NCI-H69 (cell line): ENCODE measurements at places on chromosomes 4 and X.

DNA sequence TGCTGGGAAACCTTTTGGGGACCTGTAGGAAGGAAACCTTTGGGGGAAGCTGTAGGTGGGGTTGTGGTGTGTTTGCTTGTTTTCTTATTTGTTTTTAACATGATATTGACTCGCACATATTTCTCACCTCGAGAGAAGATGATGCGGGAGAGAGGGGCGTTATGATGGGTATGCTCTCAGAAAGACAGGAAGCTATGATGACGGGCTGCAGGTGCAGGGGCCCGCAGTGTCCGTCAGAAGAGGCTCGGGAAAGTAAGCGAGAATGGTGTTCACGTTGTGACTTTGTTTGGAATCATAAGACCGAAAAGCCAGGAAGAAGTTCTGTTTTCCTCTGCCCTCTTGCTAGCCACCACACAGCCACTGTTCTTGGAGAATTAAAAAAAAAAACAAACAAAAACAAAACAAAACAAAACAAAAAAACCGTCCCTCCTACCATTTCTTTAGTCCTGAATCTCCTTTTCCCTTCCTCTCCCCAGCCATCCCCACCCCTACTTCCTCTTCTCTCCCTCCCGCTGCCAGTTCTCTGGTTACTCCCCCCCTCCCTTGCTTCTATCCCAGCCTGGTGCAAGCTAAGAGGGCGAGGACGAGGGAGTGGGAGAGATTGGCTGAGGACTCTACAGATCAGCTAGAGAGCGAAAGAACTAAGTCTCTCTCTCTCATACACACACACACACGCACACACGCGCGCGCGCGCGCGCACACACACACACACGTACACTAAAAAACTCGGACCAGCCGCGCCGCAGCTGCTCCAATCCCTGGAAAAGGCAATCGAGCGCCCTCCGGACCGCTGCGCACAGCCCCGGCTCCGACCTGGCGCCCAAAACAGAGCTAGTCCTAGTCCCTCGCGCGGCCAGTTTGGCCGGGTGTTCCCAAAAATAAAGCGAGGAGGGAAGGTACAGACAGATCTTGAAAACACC lies at the start of gene BMP3:
BMP3 (plus strand) TSS at position 648 of the 920 bp plus-strand sequence. CDS start 577 bp downstream, outside the sequence.
- peak; percentile 75 for DNase-seq

- no peak for DNase-seq
These were observed 356.5 kb downstream of the CBLL2 start for GRCh38 chrX:22629105-22629725.

DNA sequence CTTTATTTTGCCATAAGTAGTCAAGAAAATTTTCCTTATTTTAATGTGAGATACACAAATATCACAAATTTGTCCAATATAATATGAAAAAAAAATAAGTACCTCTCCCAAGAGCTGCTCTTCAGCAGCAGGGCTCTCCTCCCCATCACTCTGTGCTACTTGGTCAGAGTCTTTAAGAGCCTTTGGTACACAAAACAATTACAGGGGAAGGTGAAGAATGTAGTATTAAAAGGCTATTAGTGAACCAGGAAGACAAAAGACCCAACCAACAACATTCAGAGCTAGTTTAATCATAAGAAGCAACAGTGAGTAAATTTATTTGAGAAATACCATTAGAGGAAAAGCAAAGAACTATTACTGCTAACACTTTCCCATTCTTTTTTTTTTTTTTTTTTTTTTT lies 29.4 kb downstream of the SEC31A start:
- no peak for DNase-seq

DNA sequence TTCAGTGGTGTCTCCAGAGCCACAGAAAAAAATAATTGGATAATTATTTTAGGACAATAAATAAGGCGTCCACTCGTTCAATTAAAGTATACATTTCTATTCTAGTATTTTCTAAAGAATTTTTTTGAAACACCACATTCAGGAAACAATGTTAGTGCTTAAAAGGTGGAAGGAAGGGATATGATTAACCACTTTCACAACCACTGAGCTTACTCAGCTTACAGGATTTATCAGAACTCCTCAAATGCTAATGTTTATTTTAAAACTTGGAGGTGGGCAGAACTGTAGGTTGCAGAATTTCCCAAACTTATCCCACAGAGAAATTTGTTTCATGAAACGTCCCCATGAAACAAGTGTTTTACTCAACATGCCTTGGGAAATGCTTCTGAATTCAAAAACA lies 54.3 kb upstream of the MAGEB2 start:
- no peak for DNase-seq

DNA sequence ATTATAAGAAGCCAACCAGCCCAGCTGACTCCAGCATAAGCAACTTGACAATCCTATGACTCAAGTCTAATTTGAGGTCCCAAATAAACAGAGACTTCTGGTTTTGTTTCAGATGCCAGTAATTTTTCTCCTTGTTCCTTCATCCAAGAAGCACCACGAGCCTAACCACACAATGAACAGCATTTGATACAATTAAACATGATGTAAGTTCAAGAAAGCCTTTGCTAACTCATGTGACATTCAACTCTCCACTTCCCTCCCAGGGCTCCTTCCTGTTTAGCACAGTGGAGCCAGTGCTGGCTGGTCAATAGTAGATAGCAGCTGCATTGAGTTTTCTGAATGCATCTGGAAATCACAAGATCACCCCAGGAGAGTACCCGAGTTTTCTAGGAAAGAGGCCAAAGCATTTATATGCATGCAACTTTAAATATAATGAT lies 206.3 kb downstream of the ARHGAP24 start:
- DNase-seq: peak; percentile 1

DNA sequence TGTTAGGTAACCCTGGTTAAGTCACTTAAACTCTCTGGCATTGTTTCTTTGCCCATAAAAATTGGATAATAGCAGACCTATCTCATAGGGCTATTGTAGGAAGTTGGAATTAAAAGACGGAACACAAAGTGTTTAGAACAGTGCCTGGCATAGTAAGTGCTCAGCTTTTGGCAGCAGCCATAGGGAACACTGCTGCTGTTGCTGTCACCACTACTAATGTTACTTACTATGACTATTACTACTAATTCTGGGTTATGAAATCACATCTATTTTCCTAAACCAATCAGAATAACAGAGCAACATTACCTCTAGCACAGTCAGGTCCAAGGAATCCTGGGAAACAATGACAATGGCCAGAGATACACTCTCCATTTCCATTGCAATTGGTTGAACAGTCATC lies 300.0 kb downstream of the SH2D1A start:
- no peak for DNase-seq

- no peak for DNase-seq
These were observed 32.1 kb downstream of the F11 start for GRCh38 chr4:186298031-186298647.

GRCh38 chrX:43741843-43742573 lies 85.9 kb downstream of the MAOA start:
- no peak for DNase-seq

DNA sequence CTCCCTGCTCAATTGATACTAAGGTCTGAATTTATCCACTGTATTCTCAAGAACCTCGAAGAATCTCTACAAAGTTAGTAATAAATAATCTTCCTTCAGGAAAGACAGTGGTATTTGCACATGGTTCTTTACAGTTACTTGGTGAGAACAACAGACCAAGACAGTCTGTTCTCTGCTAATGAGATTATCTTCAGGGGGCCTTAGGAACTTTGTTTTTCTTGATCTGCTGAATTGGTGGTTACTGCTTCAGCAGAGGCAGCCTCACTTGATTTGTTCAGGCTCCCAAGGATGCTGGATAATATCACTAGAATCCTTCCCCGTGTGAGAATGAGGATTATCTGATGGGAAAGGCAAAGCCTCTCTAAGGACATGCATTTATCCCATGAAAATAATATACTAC lies 64.8 kb downstream of the CBR4 start:
- no peak for DNase-seq

GRCh38 chr4:8710946-8711345 lies 118.4 kb downstream of the CPZ start:
- no peak for DNase-seq

- DNase-seq: no peak
These were observed 53.8 kb downstream of the ARHGAP6 start for GRCh38 chrX:11611965-11612364.

- DNase-seq: peak; percentile 41
These were observed 697 bp downstream of the ZNF280C start for GRCh38 chrX:130267956-130268448.

GRCh38 chr4:5460106-5460801 lies 248.1 kb downstream of the EVC2 start:
- DNase-seq: peak; percentile 11

- DNase-seq: no peak
These were observed 1038.0 kb downstream of the PCDH19 start for GRCh38 chrX:99371976-99372595.

GRCh38 chrX:131907488-131908314 lies 115.4 kb upstream of the STK26 start:
- no peak for DNase-seq

DNA sequence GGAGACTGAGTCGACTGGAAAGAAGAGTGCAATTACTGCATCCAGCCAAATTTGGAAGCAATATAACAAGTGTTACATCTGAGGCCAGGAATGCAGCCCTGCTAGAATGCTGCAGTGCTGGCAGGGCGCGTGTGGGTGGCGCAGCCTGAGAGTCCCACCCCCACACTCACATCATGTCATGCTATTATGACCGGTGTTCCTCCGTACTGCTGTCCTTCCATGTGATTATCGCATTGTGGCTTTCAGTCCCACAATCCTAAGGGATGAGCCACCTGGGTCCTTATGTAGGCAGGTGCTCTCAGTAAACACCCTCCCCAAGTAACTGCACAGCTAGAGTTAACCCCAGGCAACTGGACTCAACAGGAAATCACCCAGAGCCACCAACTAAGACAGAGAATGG lies 122.6 kb upstream of the CPEB2 start:
- DNase-seq: peak; percentile 91

GRCh38 chr4:141121768-141122454 lies 11.4 kb downstream of the RNF150 start:
- DNase-seq: peak; percentile 5

- no peak for DNase-seq
These were observed 308.2 kb downstream of the FRMPD4 start for GRCh38 chrX:12446342-12447075.

DNA sequence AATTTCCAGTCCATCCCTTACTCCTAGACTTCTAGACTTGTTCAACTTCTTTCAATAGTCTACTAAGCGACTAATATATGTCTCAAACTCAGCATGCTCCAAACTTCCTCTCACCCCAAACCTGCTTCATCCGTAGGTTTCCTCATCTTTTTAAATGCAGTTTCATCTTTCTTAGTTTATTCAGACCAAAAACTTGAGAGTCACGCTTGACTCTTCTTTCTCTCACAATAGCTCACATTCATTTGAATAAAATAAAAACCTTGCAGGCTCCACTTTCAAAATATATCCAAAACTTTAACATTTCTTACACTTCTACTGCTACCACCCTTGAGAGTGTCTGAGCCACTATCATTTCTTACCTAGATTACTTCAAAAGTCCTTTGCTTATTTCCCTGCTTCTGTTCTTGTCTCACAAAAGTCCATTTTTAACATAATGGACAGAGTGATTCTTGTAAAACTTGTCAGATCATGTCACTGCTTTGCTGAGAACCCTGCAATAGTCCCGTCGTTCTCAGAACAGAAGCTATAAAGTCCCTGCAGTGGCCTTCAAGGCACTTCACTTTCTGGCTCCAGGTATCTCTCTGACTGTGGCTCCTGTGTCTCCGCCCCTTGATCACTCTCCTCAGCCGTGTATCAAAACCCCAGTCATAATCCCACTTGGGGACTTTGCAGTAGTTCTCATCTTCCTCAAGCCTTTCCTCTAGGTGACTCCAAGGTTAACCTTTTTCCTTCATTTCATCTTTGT lies 167.6 kb downstream of the ARHGAP24 start:
- no peak for DNase-seq

DNA sequence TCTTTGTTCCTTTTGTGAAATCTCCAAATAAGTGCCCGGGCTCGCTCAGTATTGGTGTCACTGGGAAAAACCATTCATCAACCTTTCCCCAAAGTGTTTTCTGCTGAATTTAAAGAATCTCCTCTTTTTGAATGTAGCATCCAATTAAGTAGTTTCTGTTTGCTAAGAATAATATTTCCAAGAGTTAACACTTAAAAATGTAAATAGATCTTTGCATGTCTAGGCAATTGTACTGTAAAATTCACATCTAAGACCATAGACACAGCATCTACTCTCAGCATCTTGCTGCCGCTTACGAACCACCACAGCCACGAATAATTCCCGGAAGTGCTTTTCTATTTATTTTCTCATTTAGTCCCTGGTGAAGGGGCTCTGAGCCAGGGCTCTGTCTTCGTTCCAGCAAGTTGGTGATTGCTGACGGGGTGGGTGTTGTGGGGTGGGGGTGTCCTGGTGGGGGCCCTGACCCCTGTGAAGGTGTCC lies 1.4 kb downstream of the NSG1 start:
- DNase-seq: no peak

GRCh38 chrX:152871260-152871659 lies 26.6 kb upstream of the ZNF185 start:
- no peak for DNase-seq

DNA sequence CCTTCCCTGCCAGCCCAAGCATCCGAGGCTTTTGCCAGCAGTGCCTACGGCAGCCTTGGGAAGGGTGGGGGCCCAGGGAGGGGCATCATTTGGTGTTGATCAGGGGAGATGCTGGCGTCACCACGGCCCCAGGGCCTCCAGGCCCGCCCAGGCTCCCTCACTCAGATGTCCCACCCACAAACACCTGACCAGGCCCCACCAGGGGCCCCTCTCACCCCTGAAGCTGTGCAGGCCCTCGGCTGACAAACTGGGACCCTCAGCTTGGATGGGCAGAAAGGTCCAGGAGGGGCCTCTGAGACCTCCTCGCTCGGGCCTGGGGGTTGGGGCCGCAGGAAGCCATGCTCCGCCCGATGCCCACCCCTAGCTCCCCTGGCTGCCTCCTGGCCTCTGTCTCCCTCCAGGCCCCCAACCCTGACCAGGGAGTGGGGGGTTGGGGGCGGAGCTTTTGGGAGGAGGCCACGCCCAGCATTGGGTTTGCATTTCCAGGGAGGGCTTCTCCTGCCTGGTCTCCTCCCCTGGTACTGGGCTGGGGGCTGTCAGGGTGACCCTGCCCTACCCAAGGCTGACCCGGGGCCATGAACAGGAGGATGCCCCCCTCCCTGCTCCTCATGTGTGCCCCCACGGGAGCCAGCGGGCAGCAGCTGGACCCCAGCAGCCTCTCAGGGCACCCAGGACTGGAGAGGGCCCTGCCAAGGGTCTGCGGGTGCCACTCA lies 33.4 kb upstream of the SPON2 start:
- DNase-seq: no peak

DNA sequence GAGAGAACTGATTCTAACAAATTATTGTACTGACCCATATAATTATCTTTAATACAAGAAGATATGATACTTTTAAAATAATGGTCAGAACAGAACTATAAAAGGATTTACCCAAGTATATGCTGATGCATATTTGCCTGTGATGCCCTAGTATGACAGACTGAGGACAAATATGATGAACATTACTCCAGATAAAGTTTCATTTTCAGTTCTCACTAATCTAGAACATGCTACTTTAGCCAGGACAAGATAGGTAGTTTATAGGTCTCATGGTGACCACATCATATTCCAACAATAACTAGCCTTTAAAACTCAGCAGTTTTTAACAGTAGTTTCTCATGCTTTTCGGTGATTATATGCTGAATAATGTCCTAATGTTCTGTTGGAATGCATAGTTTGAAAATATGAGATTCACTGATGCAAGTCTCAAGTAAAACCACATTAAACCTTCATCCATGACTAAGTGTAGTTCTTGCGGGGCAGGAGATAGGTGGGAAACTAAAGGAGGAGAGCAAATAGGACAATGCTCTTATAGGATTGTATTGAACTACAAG lies 295.2 kb upstream of the AGA start:
- no peak for DNase-seq
